Bronchial smooth muscle cell (primary cell): ENCODE measurements at places on chromosomes 7 and 10. TPM values are rescaled to one million over a fixed set of nuclear protein-coding genes. Genes with fewer than 3 reads are reported as not detected.

The COL1A2 gene
- total RNA-seq: 4,873 and 6,723 TPM in 2 replicates

The IDI2 gene
- total RNA-seq: 0.09 TPM in 1 of 2 replicates, not detected in the other

The AKR1C4 gene
- not detected in 2 replicates for total RNA-seq

The SORBS1 gene
- total RNA-seq: 0.09 and 0.16 TPM in 2 replicates

The MACC1 gene
- 0.09 and 0.47 TPM in 2 replicates for total RNA-seq

The IKZF1 gene
- 0.16 TPM in 1 of 2 replicates, not detected in the other for total RNA-seq

The SPDYE1 gene
- total RNA-seq: under 0.01 TPM in 1 of 2 replicates, not detected in the other

The CABCOCO1 gene
- total RNA-seq: 0.26 and 0.79 TPM in 2 replicates

The SLC13A1 gene
- not detected in 2 replicates for total RNA-seq

The TYW1 gene
- total RNA-seq: 14.0 and 20.5 TPM in 2 replicates

The SLC26A3 gene
- not detected in 2 replicates for total RNA-seq

The CUBN gene
- 1.9 and 2.2 TPM in 2 replicates for total RNA-seq

The ITPRID1 gene
- total RNA-seq: not detected in 2 replicates

The EGFR gene
- 31.7 and 35.5 TPM in 2 replicates for total RNA-seq

The CYP26C1 gene
- total RNA-seq: under 0.01 TPM in 2 replicates

The LBX1 gene
- under 0.01 TPM in 1 of 2 replicates, not detected in the other for total RNA-seq

The ZNRF2 gene
- total RNA-seq: 2.6 and 4.3 TPM in 2 replicates

The SLC26A5 gene
- under 0.01 TPM in 1 of 2 replicates, not detected in the other for total RNA-seq

The PRSS58 gene
- not detected in 2 replicates for total RNA-seq

The MNX1 gene
- total RNA-seq: not detected in 2 replicates

The FAM25G gene
- not detected in 2 replicates for total RNA-seq

The STAM gene
- total RNA-seq: 13.1 and 19.4 TPM in 2 replicates

The MINDY4 gene
- 4.4 and 6.3 TPM in 2 replicates for total RNA-seq

The C10orf71 gene
- not detected in 2 replicates for total RNA-seq

The MYH16 gene
- not detected in 2 replicates for total RNA-seq

The MOGAT3 gene
- total RNA-seq: not detected in 2 replicates

The CALML5 gene
- 0.17 TPM in 1 of 2 replicates, not detected in the other for total RNA-seq

The TCERG1L gene
- not detected in 2 replicates for total RNA-seq

The TMEM236 gene
- under 0.01 TPM in 1 of 2 replicates, not detected in the other for total RNA-seq

The SH2D4B gene
- total RNA-seq: under 0.01 TPM in 1 of 2 replicates, not detected in the other

The SSC4D gene
- 0.43 and 0.47 TPM in 2 replicates for total RNA-seq

The CDC14C gene
- under 0.01 and 0.09 TPM in 2 replicates for total RNA-seq

The LIPN gene
- total RNA-seq: not detected in 2 replicates

The SNCG gene
- total RNA-seq: 7.2 and 69.4 TPM in 2 replicates

The SEMA3D gene
- 0.95 and 4.0 TPM in 2 replicates for total RNA-seq

The PPP1R17 gene
- under 0.01 TPM in 1 of 2 replicates, not detected in the other for total RNA-seq

The LRRD1 gene
- under 0.01 TPM in 1 of 2 replicates, not detected in the other for total RNA-seq

The GTF2IRD2 gene
- total RNA-seq: 5.1 and 9.5 TPM in 2 replicates

The CCDC172 gene
- not detected in 2 replicates for total RNA-seq

The CPED1 gene
- total RNA-seq: 29.8 and 36.9 TPM in 2 replicates

The MEOX2 gene
- 0.16 and 0.17 TPM in 2 replicates for total RNA-seq

The FGFR2 gene
- under 0.01 and 0.09 TPM in 2 replicates for total RNA-seq

The ELFN1 gene
- 1.5 and 3.0 TPM in 2 replicates for total RNA-seq

The GPR158 gene
- under 0.01 TPM in 1 of 2 replicates, not detected in the other for total RNA-seq

The OR13A1 gene
- total RNA-seq: under 0.01 TPM in 1 of 2 replicates, not detected in the other

The SMO gene
- total RNA-seq: 8.7 and 26.5 TPM in 2 replicates

The SORCS1 gene
- not detected in 2 replicates for total RNA-seq

The PRLHR gene
- total RNA-seq: 0.09 TPM in 1 of 2 replicates, not detected in the other

The PODXL gene
- 0.17 and 0.47 TPM in 2 replicates for total RNA-seq

The FAM13C gene
- total RNA-seq: 3.3 and 5.7 TPM in 2 replicates
